ENCODE measurements at places on chromosomes 3 and 15. TPM values are rescaled to one million over a fixed set of nuclear protein-coding genes. Genes with fewer than 3 reads are reported as not detected.

DNA sequence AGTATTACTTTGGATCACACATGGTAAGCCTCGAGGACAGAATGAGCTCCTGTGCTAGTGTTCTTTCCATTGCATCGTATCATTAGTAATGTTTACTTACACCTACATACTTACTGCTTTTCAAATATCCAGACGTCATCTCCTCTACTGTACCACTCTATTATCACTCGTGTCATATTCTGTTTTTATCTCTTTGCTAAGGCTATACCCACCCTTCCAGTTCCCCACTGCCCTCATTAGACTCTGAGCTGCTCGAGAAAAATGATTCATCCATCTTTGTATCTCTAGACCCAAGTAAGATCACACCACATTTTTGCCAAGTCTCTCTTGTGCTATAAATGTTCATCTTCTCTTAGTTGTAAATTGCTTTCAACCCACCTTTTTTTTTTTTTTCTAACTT lies 245.7 kb downstream of the TIGIT start:
- no peak for DNase-seq

Gene EHHADH
- 11.7 TPM for polyA plus RNA-seq

- no peak for DNase-seq
Observed at GRCh38 chr3:5235655-5236054, 48.1 kb downstream of the EDEM1 start.

- no peak for DNase-seq
Observed at GRCh38 chr3:44045476-44046275, 196.0 kb upstream of the TOPAZ1 start.

DNA sequence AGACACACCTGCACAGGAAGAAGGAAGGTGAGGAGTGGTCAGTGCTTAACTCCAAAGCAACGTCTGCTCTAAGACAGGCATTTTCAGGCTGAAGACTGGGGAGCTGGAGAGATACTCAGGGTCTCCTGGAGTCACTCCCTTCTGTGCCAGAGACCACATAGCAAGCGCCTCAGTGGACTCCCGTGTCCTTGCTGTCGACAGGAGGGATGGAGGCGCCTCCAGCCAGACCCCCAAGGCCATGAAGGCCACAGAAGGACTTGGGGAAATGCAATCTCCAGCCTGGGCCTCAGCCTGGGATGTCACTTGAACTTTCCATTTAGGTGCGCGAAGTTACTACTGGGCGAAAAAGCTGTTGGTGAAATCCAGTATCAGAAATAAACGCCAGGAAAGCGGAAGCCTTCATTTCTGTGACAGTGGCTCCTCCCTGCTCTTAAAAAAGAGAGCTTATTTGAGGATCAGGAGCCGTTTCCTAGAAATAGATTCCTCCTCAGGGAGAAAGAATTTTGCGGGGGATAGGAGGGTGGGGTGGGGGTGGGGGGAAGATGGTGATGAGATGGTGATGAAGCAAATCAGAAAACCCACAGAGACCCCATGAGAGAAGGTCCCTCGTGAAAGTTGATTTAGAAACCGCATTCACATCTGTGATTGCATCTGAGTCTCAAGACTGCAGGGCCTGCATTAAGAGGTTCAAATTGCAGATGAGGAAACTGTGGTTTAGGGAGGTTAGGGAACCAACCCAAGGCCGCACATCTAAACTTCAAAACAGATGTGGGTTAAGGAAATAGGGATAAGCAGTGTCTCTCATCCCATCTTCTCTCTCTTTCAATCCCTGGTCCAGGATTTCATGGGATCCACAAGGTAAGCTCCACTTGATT lies 78.8 kb downstream of the ATP2B2 start:
- no peak for DNase-seq

DNA sequence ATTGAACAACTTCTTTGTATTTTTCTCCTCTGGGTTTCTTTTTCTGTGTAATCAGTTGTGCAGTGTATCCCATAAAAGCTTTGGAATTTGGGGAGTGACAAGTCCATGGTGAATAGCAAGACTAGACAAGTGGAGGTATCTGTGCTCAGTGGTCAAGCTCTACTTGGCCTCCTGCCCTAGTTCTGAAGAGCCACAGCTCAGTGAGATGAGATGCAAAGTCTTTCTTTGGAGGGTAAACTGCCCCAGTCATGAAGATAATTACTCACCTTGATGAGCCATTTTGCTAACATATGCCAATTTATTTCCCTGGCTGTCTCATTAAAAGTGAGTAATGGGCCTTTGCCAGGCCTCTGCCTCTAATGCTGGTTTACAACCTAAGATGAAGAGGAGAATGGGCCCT lies 271.2 kb upstream of the TRIM42 start:
- no peak for DNase-seq

GRCh38 chr15:46408312-46408711 lies 773.5 kb downstream of the SQOR start:
- no peak for DNase-seq

GRCh38 chr3:167787440-167787839 lies 51.9 kb downstream of the SERPINI1 start:
- DNase-seq, result no peak

DNA sequence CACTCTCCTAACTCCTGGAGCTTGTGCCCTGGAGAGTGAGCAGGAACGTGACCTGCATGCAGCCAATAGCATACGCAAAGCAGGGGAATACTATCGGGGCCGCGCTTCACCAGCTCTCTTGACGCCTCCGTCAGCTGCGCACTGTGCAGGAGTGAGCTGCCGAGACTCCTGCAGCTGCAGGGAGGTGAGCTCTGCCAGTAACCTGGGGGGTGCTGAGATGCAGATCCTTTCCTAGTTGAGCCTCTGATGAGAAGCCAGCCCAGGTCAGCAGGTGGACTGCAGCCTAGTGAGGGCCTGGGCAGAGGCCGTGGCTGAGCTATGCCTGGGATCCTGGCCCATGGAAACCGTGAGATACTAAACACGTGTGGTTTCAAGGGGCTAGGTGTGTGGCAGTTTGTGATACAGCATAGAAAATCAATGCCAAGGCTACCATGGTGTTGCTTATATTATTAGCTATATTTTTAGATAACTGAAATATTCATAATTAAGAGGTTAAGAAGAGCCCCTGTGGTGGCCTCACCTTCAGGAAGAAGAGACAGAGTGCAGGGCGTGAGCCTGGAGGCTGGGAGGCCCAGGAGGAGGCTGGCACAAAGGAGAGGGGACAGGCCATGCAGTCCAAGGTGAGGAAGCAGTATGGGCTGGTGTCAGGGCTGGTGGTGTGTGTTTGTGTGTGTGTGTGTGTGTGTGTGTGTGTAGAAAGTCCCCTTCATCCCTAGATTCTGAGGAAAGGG lies 5.9 kb upstream of the DNAJB8 start:
- DNase-seq, result no peak

GRCh38 chr3:25589104-25589782 lies 75.5 kb downstream of the TOP2B start:
- no peak for DNase-seq

Gene NEK10
- polyA plus RNA-seq, result 9.1 TPM

DNA sequence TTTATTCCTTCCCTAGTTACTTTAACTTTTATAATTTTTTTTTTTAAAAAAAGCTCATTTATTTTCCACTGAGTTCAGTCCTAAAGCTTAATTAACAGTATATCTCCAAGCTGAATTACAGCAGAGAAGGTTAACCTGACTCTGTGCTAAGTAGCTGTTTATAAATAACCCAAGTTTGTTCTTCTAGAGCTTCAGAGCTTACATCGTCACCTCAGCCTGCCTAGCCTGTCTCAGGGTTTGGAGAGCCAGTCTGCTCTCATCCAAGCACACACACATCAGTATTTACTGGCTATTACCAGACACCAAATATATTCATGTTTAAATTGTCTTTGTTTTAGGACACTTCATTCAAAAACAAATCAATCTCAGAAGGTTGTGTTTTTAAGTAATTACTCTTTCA lies 154.9 kb downstream of the CDIN1 start:
- no peak for DNase-seq

GRCh38 chr15:43514241-43515057 lies 3.0 kb upstream of the MAP1A start:
- DNase-seq, result no peak

DNA sequence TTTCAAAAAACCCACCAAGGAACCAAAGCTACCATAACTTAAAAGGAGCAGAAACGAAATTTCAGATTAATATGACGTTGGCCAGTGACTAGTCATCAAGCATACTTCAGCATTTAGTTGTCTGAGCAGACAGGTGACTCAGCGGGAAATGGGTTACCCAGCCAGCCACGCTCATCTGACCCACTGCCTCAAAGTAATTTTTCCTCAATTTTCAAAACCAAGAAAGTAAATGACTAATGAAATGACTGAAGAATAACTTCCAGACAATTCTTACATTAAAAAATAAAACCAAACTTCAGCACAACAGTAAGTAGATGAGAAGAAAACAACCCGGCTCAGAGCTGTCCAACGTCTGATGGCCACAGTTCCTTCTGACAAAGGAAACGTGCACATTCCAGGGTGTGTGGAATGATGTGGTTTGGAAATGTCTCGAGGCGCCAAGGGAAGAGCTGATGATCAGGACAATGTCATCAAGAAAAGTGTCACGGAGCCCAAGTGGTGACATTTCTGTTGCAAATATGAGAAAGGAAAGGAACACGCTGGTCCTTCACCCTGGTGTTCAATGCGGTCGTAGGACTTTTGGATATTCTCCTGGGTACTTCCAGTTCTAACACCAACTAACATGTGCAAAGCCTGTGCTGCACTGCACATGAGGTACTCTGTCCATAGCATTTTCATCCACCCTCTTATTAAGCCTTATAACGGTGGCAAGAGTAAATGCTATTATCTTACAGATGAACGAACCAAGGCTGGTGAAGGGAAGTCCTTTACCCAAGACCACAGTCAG lies 79.1 kb downstream of the FOXP1 start:
- no peak for DNase-seq

Gene FAM131A
- 12.7 TPM for polyA plus RNA-seq

Gene UQCC5
- polyA plus RNA-seq, result 10.6 TPM

DNA sequence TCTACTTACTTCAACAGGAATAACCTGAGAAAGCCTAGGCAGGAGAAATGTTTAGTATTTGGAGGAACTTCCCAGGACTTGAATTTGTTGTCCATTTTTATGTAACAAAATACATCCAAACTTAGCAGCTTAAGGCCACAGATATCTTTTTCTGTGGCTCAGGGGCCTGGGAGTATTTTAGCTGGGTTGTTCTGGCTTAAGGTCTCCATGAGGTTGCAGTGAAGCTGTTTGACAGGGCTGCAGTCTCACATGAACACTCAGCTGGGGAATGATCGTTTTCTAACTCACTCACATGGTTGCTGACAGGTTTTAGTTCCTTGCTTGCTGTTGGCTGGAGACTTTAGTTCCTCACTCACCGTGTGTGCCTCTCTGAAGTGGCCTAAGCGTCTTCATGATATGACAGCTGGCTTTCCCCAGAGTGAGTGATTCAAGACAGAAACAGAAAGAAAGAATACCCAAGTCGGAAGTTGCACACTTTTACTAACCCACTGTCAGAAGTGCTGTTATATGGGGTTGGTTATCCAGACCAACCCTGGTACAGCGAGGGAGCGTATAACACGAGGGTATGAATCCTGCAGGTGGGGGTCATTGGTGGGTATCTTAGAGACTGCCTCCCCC lies 229.7 kb upstream of the TBL1XR1 start:
- no peak for DNase-seq

- peak; percentile 88 for DNase-seq
Observed at GRCh38 chr3:197297476-197298340, 704 bp downstream of the DLG1 start.

GRCh38 chr3:135576751-135577150 lies 388.8 kb upstream of the PPP2R3A start:
- no peak for DNase-seq

Gene ITGB5
- 58.0 TPM for polyA plus RNA-seq

- peak; percentile 97 for DNase-seq
Observed at GRCh38 chr3:170869645-170870593, at the start of gene RPL22L1. Gene RPL22L1, minus strand, starts transcription at chr3:170870195. Its CDS starts 28 bp downstream, at chr3:170870167.

DNA sequence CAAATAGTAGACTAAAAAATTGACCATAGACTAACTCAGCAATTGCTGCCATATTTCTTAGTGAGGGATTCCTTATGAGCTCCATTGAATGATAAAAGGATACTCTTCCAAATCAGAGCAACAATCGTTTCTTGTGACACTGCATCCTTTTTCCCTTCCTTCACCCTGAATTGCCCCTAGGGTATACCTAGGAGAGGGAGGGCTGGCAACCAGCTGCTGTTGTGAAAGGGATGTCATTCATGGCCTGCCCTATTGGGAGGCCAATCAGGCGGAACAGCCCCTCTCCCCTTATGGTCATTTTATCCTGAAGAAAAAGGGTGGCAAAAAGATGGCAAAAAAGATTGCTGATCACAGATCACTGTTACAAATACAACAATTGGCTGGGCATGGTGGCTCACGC lies 26.3 kb downstream of the B3GNT5 start:
- DNase-seq, result no peak

DNA sequence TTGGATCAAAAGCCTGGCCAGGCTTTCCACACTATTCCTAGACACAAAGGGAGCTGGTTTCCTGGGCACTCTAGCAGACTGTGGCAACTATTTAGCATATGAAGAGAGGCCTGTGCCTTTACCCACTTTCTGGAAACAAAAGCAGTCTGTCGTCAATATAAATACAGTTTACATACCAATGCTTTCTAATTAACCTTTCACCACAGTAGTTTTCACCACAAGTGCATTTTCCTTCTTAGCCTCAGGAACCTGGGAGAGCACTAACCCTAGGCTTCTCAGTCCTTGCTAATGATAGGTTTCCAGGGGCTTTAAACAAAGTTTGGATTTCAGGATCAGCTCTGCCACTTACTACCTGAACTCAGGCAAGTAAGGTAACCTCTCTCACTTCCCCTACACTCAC lies 499.1 kb downstream of the MAGI1 start:
- DNase-seq, result no peak

DNA sequence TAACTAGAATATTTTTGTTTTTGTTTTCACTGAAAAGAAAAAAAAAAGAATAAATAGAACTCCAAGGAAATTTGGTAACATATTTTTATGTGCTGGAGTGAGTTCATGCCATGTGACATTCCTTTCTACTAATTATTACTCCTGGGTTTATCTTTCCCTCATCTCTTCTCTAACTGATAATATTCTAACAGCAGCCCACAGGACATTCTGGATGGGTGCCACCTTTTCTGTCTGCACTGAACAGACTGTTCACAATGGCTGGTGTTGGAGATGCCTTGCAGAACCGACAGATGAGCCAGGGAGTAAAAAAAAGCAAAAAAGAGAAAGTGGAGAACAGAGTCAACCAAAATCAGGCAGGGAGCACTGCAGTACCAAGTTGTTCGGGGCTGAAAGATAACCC lies 151.3 kb downstream of the OR4M2 start:
- no peak for DNase-seq

- DNase-seq, result no peak
Observed at GRCh38 chr3:67648701-67649100, 5.7 kb downstream of the SUCLG2 start.

- DNase-seq, result no peak
Observed at GRCh38 chr15:82698711-82699345, 10.8 kb downstream of the AP3B2 start.

Gene GOLGA6A
- polyA plus RNA-seq, result 0.08 TPM

Gene PLA1A
- 0.60 TPM for polyA plus RNA-seq

- DNase-seq, result no peak
Observed at GRCh38 chr15:38886315-38887163, 321.9 kb upstream of the RASGRP1 start.

Gene CHRM5
- polyA plus RNA-seq, result 0.46 TPM

- DNase-seq, result no peak
Observed at GRCh38 chr3:179723617-179724016, 70.8 kb downstream of the USP13 start.

- DNase-seq, result no peak
Observed at GRCh38 chr15:37709669-37710068, 224.8 kb upstream of the TMCO5A start.

- DNase-seq, result no peak
Observed at GRCh38 chr3:52986938-52987337, 58.9 kb downstream of the SFMBT1 start.

Gene TRIP4
- 36.1 TPM for polyA plus RNA-seq

Gene GPR62
- 0.21 TPM for polyA plus RNA-seq

Measured in right lung (tissue), 10 donors.